ENCODE measurements at places on chromosomes 13 and 19.

GRCh38 chr13:46866150-46866549, 30.7 kb downstream of the HTR2A start:
- peak; percentile 70 for DNase-seq

GRCh38 chr13:42322806-42323205, 50.9 kb downstream of the AKAP11 start:
- DNase-seq, result no peak

- no peak for DNase-seq
Measured at GRCh38 chr13:81874253-81874652, 1533.3 kb upstream of the SPRY2 start.

DNA sequence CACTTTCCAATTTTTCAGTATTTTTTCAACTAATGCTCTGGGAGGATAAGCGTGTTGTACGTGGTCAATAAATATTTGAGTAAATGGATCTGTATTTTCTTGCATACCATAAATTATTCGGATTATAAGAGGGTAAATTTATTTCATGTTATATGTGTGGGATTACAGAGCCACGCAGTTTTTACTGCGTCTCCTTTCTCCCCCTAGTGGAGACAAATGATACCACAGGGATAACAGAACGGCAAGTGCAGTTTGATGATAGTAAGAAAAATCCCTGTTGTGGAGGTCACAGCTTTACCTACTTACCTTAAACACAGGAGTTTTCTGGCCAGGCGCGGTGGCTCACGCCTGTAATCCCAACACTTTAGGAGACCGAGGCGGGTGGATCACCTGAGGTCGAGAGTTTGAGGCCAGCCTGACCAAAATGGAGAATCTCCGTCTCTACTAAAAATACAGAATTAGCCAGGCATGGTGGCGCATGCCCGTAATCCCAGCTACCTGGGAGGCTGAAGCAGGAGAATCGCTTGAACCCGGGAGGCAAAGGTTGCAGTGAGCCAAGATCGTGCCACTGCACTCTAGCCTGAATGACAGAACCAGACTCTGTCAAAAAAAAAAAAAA, 16.8 kb downstream of the MBD3L2B start:
- DNase-seq, result no peak

- no peak for DNase-seq
Measured at GRCh38 chr13:93080587-93080986, 146.0 kb upstream of the GPC6 start.

DNA sequence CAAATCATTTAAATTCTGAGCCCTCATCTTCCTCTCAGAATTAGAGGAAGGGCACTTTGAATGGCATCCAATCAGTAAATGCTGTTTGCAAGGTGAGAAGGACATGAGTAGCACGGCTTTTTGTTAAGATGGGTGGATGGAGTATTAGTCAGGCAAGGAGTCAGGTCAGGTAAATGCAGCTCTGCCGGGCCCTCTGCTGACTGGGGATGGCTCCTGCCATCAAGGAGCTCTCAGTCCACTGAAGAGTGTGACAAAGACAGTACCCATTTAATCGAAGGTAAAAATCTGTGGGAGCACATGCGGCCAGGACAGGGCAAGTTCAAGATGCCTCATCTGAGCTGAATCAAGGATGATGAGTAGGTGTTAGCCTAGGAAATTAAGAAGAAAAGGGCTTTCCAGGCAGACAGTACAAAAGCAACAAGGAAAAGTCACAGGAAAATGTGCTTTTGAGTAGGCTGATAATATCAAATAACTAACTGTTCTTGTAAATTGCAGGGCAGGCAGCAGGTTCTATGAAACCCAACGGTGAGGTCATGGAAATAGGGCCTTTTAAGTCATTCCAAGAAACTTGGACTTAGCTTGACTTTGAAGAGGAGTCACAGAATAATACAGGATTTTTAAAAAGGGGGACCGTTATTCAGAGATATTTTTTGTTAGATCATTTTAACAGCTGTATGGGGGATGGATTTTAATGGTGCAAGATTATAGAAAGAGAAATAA, 670.5 kb upstream of the ARGLU1 start:
- no peak for DNase-seq

DNA sequence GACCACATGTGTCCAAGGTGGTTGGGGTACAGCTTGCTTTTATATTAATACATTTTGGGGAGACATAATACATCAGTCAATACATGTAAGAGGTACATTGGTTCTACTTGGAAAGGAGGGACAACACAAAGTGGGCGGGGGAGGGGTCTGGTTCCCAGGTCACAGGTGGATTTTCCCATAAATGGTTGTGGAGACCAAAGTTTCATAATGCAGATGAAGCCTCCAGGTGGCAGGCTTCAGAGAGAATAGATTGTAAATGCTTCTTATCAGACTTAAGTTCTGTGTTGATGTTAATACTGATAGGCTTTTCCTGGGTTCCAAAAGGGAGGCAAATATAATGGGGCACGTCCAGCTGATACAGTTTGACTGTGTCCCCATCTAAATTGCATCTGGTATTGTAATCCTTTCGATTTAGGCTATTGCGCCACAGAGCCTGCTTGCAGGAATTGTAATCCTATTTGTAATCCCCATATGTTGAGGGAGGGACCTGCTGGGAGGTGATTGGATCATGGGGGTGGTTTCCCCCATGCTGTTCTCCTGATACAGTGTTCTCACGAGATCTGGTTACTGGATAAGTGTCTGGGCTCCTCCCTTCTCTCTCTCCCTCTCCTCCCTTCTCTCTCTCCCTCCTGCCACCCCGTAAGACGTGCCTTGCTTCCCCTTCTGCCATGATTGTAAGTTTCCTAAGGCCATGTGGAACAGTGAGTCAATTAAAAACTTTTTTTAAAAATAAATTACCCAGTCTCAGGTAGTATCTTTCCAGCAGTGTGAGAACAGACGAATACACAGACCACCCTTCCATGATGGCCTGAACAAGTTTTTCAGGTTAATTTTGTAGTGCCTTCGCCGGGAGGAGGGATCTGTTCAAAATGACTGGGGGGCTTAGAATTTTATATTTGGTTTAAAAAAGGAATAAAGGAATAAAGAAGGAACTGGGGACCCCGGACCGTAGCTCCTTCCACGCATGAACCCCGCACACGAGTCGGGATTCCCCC, 44.9 kb downstream of the ZNF823 start:
- DNase-seq, result no peak

- DNase-seq, result no peak
Measured at GRCh38 chr19:43229315-43229714, 23.9 kb upstream of the PSG4 start.

- DNase-seq, result no peak
Measured at GRCh38 chr19:3113100-3114017, 19.2 kb downstream of the GNA11 start.
